ENCODE measurements at places on chromosomes 11 and 22. TPM values are rescaled to one million over a fixed set of nuclear protein-coding genes. Genes with fewer than 3 reads are reported as not detected.
A peak's percentile ranks its signal among the peaks of the same experiment; 100 is the strongest.

- H3K4me1 ChIP-seq: no peaks in the 10 kb centered on the region
- no peak for DNase-seq
- no peak overlapping the region for H3K27ac ChIP-seq
- no peaks in the 10 kb centered on the region for H3K27me3 ChIP-seq
These were observed 33.1 kb upstream of the DEPDC7 start for GRCh38 chr11:32982626-32983025.

DNA sequence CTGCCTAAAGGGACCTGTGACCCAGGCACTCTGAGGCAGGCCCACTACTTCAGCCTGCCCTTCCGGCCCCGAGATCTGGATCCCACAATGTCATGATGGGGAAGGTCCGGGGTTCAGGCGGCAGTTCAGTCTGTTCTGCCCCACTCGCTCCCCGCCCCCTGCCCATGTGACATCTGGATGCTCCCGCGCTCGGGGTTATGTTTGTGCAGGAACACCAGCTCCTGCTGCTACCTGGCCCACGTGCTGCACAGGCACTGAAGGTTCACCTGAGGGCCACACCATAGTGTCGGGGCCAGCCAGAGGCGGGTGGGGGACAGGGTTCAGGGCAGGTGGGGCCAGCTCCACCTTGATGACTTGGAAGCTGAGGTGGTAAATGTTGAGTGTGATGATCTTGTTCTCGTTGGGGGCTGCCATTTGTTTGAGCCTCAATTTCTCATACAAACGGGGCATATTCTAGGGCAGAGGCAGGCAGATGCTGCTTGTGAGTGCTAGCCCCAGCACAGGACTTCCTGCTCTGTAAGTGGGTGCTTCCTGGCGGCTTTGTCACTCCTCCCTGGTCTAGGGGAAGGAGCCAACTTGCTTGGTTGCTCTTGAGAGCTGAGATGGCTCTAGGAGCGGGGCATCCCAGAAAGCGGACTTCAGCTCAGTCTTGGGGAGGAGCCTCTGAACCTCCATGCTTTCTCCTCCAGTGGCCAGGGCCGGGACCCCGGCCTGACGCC lies 4.4 kb upstream of the SIPA1 start:
- H3K4me3 ChIP-seq: no peak overlapping the region
- no peaks in the 10 kb centered on the region for H3K27me3 ChIP-seq
- peaks cover 68% of the 10 kb centered on the region for H3K4me1 ChIP-seq
- peak; percentile 75 for DNase-seq
- no peak overlapping the region for H3K27ac ChIP-seq

DNA sequence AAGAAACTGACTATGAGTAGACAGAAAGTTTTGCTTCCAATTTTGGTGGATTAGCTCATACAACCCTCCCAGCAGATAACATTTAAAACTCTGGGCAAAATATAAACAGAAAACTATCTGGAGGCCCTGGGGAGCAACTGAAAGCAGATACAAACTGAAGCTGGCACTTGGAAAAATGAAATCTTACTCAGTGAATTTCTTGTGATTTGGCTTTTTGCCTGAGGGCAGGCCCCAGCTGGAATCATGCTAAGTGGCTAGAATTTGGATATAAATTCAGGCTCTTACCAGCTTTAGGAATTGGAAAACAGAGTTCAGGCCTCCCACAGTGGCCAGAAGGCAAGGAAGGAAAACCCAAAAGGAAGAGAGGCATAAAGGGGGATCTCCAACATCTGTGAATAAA lies 85.8 kb downstream of the EFCAB6 start:
- H3K4me3 ChIP-seq: no peak overlapping the region
- no peaks in the 10 kb centered on the region for H3K4me1 ChIP-seq
- H3K27me3 ChIP-seq: no peaks in the 10 kb centered on the region
- DNase-seq: no peak
- H3K36me3 ChIP-seq: no peaks in the 10 kb centered on the region

GRCh38 chr22:37400719-37401118 lies 26.6 kb downstream of the ELFN2 start:
- H3K4me3 ChIP-seq: no peak overlapping the region
- DNase-seq: no peak
- H3K4me1 ChIP-seq: no peaks in the 10 kb centered on the region
- no peaks in the 10 kb centered on the region for H3K36me3 ChIP-seq
- no peaks in the 10 kb centered on the region for H3K27me3 ChIP-seq

GRCh38 chr11:112455791-112456190 lies 195.1 kb upstream of the PLET1 start:
- H3K27ac ChIP-seq: no peak overlapping the region
- no peaks in the 10 kb centered on the region for H3K27me3 ChIP-seq
- H3K4me3 ChIP-seq: no peak overlapping the region
- H3K36me3 ChIP-seq: no peaks in the 10 kb centered on the region

GRCh38 chr11:75823946-75824345 lies 8.9 kb downstream of the UVRAG start:
- H3K27me3 ChIP-seq: no peaks in the 10 kb centered on the region
- no peaks in the 10 kb centered on the region for H3K36me3 ChIP-seq
- H3K4me3 ChIP-seq: no peak overlapping the region
- peaks cover 97% of the 10 kb centered on the region for H3K4me1 ChIP-seq
- DNase-seq: no peak

DNA sequence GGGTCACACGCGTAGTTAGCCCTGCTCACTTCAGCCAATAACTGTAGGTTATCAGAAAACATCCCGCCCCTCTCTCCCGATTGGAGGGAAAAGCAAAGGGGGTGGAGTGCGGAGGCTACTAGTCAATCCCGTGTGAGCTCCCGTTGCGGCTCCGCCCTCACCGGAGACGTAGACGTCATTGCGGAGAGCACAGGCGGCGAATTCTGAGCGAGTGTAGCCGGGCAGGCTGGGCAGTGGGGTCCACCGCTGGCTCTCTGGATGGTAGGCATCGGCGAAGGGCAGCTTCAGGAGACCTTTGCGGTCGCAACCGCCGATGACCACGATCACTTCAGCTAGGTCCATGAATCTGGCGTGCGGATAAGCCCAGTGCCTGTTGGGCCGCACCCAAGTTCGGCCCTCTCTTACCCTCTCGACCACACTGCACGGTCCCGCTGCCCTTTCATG lies 4.7 kb downstream of the KLHL35 start:
- H3K27me3 ChIP-seq: peaks cover 24% of the 10 kb centered on the region
- H3K36me3 ChIP-seq: no peaks in the 10 kb centered on the region
- no peak overlapping the region for H3K27ac ChIP-seq
- DNase-seq: peak; percentile 94
- H3K4me1 ChIP-seq: peaks cover 16% of the 10 kb centered on the region

DNA sequence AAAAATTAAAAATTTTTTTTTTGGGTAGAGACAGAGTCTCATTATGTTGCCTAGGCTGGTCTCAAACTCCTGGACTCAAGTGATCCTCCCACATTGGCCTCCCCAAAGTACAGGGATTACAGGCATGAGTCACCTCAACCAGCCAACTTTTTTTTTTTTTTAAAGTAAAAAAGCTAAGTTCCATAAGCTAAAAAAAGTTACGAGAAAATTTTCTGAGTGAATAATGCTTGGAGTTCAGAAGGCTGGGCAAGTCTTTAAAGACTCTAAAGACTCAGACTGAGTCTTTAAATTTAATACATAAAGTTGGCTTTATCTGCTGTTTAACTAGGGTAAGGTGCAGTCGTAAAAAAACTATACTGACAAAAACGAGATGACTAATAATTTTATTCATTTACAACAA lies 5.6 kb downstream of the DDX6 start:
- peak overlapping the region; percentile 1 for H3K4me3 ChIP-seq
- DNase-seq: no peak
- H3K4me1 ChIP-seq: peaks cover 82% of the 10 kb centered on the region
- H3K36me3 ChIP-seq: peaks cover 50% of the 10 kb centered on the region
- no peaks in the 10 kb centered on the region for H3K27me3 ChIP-seq

- no peak overlapping the region for H3K27ac ChIP-seq
- H3K4me3 ChIP-seq: no peak overlapping the region
- no peaks in the 10 kb centered on the region for H3K27me3 ChIP-seq
- H3K4me1 ChIP-seq: peaks cover 11% of the 10 kb centered on the region
- DNase-seq: no peak
These were observed 48.4 kb upstream of the POU2AF1 start for GRCh38 chr11:111427471-111427912.

- DNase-seq: no peak
- H3K4me1 ChIP-seq: peaks cover 11% of the 10 kb centered on the region
- H3K4me3 ChIP-seq: no peak overlapping the region
- no peak overlapping the region for H3K27ac ChIP-seq
- no peaks in the 10 kb centered on the region for H3K27me3 ChIP-seq
- H3K36me3 ChIP-seq: no peaks in the 10 kb centered on the region
These were observed 12.3 kb downstream of the APOBEC3H start for GRCh38 chr22:39109361-39109760.

DNA sequence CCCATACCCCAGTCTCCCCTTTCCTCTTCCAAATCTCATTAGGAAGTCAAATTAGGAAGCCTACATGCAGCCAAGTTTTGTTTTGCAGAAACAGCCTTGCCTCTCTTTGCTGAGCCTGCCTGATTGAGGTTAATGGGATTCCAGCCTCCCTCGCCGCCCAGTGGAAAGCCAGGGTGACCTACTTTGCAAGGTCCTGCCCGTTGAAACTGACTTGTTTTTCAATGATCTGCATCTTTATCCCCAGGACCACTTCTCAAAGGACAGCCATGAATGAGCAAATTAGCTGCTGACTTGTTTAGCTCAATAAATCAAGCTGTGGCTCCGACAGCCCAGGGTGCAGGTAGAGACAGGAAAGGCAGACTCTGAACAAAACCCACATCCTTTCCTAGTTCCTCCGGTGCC lies 110.4 kb downstream of the RRAS2 start:
- H3K36me3 ChIP-seq: no peaks in the 10 kb centered on the region
- no peaks in the 10 kb centered on the region for H3K27me3 ChIP-seq
- DNase-seq: no peak
- no peak overlapping the region for H3K27ac ChIP-seq

DNA sequence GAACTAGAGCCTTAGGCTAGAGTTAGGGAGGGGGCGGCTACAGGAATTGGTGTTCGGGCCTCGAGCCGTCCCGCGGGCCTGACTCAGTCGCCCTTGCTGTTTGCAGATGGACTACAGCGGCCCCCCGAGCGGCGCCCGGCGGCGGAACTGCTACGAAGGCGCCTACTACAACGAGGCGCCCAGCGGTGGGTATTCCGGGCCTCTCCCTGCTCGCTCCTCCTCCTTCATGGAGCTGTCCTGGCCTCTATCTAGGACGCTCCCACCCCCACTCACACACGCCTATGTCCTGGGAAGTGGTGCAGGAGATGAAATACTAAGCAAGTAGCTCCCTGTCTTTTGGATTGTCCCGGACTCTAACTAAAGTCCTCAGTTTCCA lies 1.4 kb downstream of the MYOD1 start:
- DNase-seq: no peak
- no peaks in the 10 kb centered on the region for H3K36me3 ChIP-seq
- H3K4me1 ChIP-seq: no peaks in the 10 kb centered on the region
- H3K27ac ChIP-seq: no peak overlapping the region
- H3K4me3 ChIP-seq: no peak overlapping the region

- no peaks in the 10 kb centered on the region for H3K4me1 ChIP-seq
- DNase-seq: no peak
- peaks cover 71% of the 10 kb centered on the region for H3K36me3 ChIP-seq
- no peaks in the 10 kb centered on the region for H3K27me3 ChIP-seq
- no peak overlapping the region for H3K27ac ChIP-seq
- no peak overlapping the region for H3K4me3 ChIP-seq
These were observed 32.9 kb downstream of the PPIL2 start for GRCh38 chr22:21698430-21699329.

DNA sequence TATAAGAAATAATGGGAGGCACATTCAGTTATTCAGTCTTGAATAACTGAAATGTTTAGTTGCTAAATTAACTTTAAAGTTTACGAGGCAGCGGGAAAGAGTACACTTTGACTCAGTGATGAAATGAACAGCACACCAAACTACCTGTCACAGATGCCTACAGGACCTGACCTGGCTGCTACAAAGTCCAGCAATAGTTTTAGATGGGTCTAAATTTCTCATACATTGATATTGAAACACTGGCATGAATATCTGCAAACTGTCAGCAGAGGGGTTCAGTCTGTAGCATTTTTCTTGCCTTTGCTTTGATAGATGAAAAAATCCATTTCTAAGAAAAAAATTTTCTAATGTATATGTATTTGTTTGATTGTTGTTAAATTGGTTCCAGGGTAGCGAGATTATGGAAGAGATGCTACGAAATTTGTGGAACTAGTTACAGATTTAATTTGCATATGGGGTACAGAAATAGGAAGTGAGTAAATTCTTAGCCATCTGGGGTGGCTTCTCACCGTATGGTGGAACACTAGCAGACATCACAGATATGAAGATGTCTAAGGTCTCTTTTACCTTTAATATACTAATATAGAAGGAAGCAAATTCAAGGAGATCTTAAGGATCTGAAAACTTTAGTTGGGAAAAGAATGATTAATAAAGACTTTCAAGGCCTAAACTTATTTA lies 20.8 kb upstream of the GAB2 start:
- H3K27me3 ChIP-seq: no peaks in the 10 kb centered on the region
- DNase-seq: no peak
- peaks cover 3% of the 10 kb centered on the region for H3K4me1 ChIP-seq

DNA sequence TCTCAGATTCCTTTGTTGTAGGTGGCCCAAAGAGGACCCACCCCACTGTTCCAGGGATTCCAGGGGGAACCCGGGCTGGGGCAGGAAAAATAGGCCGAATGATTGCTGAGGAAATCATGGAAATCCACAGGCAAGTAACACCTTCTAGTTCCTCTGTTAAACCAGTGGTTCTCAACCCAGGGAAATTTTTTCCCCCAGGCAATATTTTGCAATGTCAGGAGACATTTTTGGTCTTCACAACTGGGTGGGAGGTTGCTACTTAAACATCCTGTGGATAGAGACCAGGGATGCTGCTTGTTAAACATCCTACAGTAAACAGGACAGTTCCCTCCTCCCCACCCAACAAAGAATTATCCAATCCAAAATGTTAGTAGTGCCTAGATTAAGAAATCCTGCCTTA lies 84.7 kb downstream of the BTBD10 start:
- no peak overlapping the region for H3K27ac ChIP-seq
- H3K4me3 ChIP-seq: no peak overlapping the region
- H3K4me1 ChIP-seq: peaks cover 11% of the 10 kb centered on the region

The IGLL1 gene
- not detected for total RNA-seq

The PAAF1 gene
- 18.1 TPM for total RNA-seq

The HARBI1 gene
- total RNA-seq: 5.6 TPM

The CARD10 gene
- total RNA-seq: 6.9 TPM

The TYR gene
- total RNA-seq: not detected

The CCDC87 gene
- 0.13 TPM for total RNA-seq

The TMEM126A gene
- total RNA-seq: 16.8 TPM
